ENCODE measurements at places on chromosomes 1 and 21.

DNA sequence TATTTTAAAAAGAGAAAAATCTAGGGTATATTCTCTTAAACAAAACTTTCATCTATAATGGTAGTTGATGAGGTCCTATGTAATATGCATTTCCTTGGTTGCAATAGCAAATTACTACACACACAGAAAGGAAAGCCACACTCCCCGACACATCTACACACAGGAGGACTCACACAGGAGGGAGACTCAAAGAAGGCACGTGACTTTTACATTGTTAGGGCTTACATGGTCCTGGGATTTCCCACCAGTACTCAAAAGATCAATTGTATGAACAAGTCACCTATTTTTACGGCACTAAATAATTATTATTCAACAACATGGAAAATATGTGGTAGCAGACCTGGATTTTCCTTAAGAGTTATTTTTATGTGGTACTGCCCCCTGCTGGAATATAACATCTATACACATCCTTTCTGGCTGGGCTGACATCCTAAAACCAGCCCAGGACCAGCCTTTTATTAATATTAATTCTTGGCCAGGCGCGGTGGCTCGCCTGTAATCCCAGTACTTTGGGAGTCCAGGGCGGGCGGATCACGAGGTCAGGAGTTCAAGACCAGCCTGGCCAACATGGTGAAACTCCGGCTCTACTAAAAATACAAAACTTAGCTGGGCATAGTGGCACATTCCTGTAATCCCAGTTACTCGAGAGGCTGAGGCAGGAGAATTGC lies 33.9 kb upstream of the LGALS8 start:
- DNase-seq, result peak; percentile 38

GRCh38 chr1:115624859-115625258 lies 16.9 kb upstream of the VANGL1 start:
- DNase-seq, result no peak

GRCh38 chr1:26733982-26734381 lies 38.2 kb downstream of the ARID1A start:
- DNase-seq, result peak; percentile 14

DNA sequence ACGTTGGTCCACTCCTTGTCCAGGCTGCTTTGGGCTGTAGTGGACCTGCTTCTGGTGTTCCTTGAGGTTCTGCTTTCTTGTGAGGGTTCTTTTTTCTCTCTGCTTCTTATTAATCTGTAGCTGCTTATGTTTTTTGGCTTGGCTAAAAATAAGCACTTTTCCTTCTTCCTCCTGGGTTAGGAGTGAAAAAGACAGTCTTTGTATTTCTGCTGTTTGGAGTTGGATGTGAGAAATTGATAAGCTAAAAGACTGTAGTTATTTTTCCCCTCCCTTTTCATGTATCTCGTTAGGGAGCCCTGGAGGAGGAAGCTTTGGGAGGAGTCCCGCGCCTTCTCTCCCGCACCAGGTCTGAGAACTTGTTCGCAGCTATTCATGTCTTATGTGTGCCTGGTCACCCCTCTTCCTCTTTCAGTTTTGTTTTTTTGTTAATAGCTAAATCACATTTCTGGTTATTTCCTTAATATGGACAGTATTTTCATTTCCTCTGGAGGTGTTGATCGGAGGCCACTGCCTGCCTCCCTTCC lies 79.0 kb downstream of the GALNT2 start:
- no peak for DNase-seq

DNA sequence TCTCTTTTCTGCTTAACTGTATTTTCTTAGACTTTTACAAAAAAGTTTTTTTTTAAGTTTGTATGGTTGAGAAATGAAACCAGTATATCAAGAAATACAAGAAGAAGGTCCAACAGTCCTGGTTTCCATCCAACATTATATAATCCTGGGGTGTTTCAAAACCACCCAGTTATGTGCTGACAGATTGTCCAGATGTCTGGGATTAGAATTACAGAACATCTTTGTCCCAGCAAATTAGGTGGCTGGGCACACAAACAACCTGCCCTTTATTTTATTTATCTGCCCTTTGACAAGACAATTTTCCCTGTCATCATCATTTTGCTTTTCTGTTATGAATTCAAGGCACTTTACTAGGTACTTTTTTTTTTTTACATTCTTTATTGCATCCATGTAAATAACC lies 622.1 kb downstream of the PLPP3 start:
- DNase-seq, result no peak

GRCh38 chr1:56819387-56819899 lies at the start of gene FYB2:
TSS of gene FYB2 (minus strand) at chr1:56819404. CDS start at chr1:56819290, 114 bp downstream.
- DNase-seq, result no peak

GRCh38 chr1:8938232-8938999 lies 7.3 kb upstream of the CA6 start:
- DNase-seq, result no peak

DNA sequence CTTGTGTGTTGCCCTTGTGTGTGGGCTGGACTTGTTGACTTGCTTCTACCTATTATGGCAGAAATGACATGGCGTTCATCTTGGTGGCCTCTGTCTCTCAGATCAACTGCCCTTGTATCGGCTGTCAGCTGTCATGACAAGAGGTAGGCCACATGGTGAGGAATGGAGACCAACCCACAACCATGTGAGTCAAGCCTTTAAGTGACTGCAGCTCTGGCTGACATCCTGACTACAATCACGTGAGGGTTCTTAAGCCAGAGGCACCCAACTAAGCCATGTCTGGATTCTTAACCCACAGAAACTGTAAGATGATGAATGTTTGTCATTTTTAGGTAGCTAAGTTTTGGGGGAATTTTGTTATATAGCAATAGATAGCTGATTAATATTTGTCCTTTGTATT lies 82.1 kb downstream of the KCND3 start:
- DNase-seq, result no peak

DNA sequence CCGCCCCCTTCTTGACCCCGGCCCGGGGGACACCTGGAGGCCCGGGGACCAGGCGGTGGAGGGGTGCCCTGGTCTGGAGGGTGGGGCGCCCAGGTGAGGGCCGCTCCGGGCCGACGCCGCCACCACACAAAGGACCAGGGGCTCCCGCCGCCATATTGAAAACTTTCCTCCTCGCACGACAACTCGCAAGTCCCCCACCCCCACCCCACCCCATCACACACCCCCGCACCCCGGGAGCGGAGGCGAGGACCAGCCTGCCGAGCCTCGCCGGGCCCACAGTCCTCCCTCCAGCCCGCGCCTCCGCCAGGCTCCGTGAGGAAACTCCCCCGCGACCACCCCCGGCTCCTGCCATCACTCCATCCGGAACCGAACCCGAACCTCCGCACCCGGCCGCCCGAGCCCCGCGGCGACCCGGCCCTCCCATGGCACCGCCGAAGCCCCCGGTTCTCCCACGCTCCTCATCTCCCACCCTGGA lies 733 bp downstream of the KDM5B start:
- peak; percentile 70 for DNase-seq

DNA sequence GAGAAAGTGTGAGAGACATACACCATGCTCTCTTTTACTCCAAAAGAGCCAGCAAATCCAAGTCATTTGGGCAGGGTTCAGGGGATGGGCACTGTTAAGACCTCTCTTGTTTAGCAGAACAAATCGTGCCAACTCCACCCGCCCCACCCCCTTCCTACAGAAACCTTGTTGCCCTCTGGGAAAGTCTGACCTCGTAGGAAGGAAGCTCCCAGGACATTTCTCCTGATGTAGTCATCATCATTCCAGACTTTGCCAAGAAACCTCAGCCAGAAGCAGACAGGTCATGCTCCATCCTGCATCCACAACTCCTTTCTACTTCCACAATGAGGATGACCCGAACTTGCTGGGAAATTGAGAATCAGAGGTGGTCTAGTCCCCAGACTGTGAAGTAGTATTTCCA lies 57.7 kb downstream of the UBE2T start:
- DNase-seq, result peak; percentile 68

Data from H54 (cell line).